ENCODE measurements at places on chromosomes 2 and 18.
A peak's percentile ranks its signal among the peaks of the same experiment; 100 is the strongest.

GRCh38 chr2:22703286-22703920 lies 681.6 kb upstream of the KLHL29 start:
- no peak for DNase-seq

DNA sequence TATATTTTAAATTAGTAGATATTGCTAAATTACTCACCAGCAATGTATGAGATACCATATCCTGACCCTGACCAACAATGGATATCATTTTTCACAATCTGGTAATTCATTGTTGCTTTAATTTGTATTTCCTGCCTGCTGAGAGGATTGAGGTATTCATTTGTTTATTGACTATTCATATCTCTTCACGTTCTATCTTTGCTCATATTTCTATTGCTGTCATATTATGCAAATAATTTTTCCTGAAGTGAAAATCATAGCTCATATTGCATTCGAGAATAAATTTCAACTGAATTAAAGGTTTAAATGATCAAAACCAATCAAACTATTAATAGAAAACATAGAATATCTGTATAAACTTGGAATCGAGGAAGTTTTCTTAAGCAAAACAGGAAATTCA lies 31.0 kb downstream of the INO80D start:
- DNase-seq, result no peak

GRCh38 chr2:174659069-174659900 lies 61.7 kb upstream of the WIPF1 start:
- DNase-seq, result no peak

DNA sequence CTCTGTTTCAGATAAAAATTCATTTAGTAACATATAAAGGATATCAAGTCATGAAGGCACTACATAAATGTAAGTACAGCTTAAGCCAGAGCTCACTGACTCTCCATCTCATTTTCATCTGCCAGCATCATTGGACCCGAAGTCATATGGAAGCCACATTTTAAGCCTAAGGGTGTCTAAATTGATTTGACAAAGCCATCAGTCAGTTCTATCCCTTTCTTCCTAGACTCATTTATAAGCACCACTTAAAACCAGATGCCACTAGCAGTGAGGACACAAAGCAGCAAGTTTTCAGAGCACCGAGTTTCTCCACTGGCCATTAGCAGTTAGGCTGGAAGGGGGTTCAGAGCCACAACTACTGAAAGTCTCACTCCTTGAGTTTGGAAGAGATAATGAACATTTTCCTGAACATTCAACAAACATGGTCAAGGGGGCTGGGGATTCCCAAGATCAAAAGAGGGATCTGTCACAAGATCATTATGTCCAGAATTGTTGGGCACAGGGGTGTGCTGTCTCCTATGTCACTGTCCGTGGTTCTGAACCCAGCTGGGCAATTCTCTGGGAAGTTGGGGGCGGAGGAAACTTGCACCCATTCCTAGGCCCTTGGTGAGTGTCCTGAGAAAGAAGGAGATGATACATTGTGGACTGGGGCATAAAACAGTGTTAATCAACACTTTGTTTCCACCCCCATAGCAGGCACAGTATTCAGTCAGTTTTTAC lies 158.5 kb upstream of the LMAN1 start:
- DNase-seq, result peak; percentile 55

DNA sequence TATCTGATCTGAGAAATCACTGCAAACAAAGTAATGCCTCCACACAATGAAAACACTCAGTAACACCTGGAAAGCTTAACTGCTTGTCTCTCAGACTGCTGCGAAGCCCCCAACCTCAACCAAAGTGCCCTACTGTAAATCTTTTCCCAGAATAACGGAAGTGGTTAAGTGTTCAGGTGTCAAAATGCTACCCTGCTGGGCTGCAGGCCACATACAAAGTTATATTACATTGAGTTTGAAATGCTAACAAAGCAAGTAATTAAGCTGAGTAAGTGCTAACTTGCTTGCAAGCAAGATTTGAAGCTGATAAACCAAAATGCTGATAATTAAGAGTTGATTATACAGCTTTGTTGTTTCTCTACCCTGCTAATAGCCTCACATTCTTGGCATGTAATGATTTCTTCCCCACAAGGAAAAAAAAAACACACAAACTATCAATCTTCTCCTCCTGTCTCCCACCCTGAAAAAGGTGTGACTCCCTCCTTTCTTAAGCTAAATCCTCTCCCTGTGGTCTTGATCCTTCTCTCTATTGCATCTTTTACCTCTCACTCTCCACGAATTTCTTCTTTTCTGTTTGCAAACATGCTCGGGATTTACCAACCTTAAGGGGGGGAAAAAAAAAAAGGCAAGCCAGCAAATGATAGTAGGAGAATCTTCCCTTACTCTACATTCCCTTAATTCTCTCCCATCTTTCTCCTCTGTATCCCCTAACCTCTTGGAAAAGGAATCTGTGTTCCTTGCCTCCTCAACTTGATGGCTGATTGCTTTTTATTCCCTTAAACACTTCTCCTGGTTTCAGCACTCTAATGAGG lies 266.8 kb upstream of the SIX3 start:
- DNase-seq, result no peak

- DNase-seq, result no peak
Observed at GRCh38 chr2:1306014-1306686, 107.1 kb upstream of the TPO start.

- no peak for DNase-seq
Observed at GRCh38 chr2:12613137-12613835, 103.5 kb upstream of the TRIB2 start.

GRCh38 chr2:79892123-79892522 lies 379.3 kb downstream of the CTNNA2 start:
- no peak for DNase-seq

GRCh38 chr2:74814102-74814501 lies 19.8 kb upstream of the HK2 start:
- DNase-seq, result no peak

- no peak for DNase-seq
Observed at GRCh38 chr18:23712445-23712844, 23.2 kb downstream of the LAMA3 start.

GRCh38 chr18:12318334-12318697 lies 10.3 kb downstream of the TUBB6 start:
- peak; percentile 29 for DNase-seq

- DNase-seq, result no peak
Observed at GRCh38 chr2:205768341-205768740, 86.0 kb downstream of the NRP2 start.

GRCh38 chr18:77218642-77219041 lies 31.0 kb upstream of the GALR1 start:
- no peak for DNase-seq

DNA sequence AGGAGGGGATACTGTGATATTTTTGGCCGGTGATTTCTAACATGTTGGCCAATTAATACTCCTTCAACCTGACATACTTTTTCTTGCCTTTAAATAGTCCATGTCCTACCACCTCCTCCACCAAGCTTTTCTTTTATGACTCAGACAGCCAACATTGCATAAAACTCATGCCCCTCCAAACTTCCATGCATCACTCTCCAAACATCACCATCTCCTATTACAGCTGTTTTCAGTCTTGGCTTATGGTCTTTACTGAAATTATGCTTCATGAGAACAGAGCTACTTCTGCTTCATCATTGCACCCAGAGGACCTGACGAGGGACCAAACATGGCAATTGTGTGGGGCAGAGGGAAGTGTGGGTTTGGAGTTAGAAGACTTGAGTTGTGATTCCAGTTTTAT lies 305.4 kb downstream of the LPIN1 start:
- DNase-seq, result no peak

DNA sequence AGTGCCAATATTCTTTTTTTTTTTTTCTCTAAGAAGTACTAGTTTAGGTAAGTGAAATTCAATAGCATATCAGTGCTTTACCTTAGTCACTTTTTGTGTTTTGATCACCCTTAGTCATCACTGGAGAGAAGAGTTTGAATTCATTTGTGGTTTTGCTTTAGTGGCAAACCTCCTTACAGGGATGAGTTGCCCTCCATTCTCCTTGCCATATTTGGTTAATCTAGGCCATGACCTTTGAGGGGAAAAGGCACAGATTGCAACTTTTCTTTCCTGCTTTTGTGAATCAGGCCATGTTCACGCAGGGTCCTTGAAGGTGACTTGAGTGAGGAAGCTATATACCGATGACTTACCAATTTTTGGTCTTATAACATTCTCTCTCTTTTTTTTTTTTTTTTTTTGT lies 34.4 kb downstream of the PLEKHA3 start:
- DNase-seq, result no peak

DNA sequence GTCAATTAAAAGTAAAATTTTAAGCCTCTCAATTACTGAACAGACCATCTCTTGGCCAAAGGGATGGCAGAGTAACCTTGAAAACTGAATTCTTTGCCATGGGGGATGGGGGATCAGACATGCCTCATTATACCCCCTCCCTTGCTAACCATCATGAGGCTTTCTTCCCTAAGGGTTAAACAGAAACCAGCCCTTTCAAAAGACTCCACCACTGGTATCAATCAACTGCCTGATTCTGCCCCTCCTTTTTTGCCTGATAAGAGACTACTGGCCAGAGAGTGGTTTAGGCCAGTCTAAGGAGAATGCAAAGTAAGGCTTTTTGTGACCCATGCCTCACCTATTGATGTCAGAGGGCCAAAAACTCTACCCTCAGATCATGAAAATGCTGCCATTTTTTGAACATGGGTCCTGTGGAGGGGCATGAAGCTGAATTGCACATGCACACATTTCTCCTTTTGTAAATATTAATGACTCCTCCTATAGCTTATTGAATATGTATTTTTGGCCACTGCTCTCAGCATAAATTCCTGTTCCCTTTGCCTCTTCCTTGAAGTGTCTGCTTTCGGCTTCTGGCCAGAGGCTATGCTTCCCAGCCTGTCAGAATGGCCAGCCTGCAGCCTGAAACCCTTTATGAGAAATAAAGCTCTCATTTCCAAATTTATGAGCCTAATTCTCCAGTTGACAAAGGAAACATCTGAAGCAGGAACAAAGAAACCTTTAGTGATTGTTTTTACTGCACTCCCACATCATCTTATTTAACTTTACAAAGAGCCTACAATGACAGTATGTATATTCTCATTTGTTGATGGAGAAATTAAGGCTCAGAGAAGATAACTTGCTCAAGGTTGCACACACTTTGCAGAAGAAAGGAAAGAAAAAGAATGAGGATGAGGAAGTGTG lies 270.7 kb upstream of the CELF4 start:
- DNase-seq, result no peak

DNA sequence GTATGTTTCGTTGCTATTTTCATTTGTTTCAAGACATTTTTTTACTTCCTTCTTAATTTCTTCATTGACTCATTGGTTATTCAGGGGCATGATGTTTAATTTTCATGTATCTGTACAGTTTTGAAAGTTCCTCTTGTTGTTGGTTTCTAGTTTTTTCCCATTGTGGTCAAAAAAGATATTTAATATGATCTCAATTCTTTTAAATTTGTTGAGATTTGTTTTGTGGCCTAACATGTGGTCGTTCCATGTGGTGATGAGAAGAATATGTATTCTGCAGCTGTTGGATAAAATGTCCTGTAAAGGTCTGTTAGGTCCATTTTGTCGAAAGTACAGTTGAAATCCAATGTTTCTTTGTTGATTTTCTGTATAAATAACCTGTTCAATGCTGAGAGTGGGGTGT lies 110.3 kb upstream of the MAP4K4 start:
- no peak for DNase-seq

- no peak for DNase-seq
Observed at GRCh38 chr18:54222922-54223567, 1.4 kb downstream of the MBD2 start.

GRCh38 chr2:42315844-42316470 lies 45.1 kb downstream of the COX7A2L start:
- no peak for DNase-seq

GRCh38 chr2:237314198-237314597 lies 99.8 kb downstream of the COL6A3 start:
- no peak for DNase-seq

GRCh38 chr2:169694894-169695260 lies 608 bp downstream of the PHOSPHO2 start:
- DNase-seq, result no peak

DNA sequence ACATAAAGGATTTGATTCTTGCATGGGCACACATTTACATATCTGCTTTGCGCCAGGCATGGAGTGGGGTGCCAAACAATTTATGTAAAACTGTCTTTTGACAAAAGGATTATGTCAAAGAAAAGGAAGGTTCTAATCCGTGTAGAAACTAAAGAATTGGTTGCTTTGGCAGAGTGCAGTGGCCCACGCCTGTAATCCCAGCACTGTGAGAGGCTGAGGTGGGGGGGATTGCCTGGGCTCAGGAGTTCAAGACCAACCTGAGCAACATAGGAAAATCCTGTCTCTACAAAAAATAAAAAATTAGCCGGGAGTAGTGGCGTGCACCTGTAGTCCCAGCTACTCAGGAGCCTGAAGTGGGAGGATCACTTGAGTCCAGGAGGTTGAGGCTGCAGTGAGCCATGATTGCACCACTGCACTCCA lies 1.1 kb upstream of the MTERF4 start:
- DNase-seq, result no peak

DNA sequence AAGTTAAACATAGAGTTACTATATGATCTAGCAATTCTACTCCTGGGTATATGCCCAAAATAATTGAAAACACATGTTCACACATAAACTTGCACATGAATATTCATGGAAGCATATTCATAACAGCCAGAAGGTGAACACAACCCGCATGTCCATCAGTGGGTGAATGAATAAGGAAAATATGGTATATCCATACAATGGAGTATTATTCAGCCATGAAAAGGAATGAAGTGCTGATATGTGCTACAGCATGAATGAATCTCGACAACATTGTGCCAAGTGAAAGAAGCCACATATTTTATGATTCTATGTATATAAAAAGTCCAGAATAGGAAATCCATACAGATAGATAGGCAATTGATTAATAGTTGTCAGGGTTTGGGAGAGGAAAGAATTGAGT lies 15.9 kb downstream of the COL4A4 start:
- no peak for DNase-seq

DNA sequence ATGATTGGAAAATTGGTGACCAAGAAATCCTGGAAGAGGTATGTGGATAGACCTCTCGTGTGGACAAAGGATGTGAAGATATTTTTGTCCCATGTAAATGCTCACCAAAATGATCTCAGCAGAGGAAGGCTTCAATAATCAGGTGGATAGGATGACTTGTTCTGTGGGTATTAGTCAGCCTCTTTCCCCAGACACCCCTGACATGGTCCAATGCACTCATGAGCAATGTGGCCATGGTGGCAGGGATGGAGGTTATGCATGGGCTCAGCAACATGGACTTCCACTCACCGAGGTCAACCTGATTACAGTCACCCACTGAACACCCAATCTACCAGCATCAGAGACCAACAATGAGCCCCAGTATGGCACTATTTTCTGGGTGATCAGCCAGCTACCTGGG lies 20.2 kb downstream of the CHRNA1 start:
- DNase-seq, result no peak

DNA sequence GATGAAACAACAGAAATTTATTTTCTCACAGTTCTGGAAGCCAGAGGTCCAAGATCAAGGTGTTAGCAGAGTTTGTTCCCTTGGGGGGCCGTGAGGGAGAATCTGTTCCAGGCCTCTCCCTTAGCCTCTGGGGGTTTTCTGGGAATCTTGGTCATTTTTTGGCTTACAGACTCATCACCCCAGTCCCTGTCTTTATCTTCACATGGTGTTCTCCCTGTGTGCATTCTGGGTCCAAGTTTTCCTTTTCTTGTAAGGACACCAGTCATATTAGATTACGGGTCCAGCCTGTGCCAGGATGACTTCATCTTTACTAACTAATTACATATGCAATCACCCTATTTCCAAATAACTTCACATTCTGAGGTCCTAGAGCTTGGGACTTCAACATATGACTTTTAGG lies 292.5 kb upstream of the TRIB2 start:
- DNase-seq, result no peak
